Psoas muscle (tissue), 8 donors: ENCODE measurements at places on chromosomes 12 and 14.

DNA sequence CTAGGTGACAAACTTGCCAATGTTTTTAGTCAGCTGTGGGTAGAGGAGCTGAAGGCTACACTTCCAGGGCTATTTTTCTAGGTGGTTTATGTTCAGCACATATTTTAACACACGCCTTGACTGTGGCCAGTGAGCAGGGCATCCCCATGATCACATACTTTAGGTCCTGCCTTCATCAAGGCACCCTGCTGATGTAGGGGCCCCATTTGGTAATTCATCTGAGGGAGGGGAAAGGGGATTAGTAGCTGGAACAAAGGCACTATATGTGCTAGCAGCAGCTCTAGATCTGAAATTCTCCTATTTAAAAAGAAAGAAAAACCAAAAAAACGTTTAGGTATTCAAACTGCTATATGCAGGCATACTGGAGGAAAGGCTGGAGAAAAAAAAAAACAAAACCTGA is 14.5 kb downstream of the EGLN3 start:
- no peak overlapping the region for H3K4me3 ChIP-seq
- H3K36me3 ChIP-seq, result no peaks in the 10 kb centered on the region
- H3K27ac ChIP-seq, result no peak overlapping the region
- peaks cover 68% of the 10 kb centered on the region for H3K4me1 ChIP-seq
- DNase-seq, result no peak

GRCh38 chr14:102196039-102196901 is 56.6 kb downstream of the WDR20 start:
- H3K4me1 ChIP-seq, result peaks cover 30% of the 10 kb centered on the region
- H3K36me3 ChIP-seq, result no peaks in the 10 kb centered on the region
- H3K27ac ChIP-seq, result no peak overlapping the region

DNA sequence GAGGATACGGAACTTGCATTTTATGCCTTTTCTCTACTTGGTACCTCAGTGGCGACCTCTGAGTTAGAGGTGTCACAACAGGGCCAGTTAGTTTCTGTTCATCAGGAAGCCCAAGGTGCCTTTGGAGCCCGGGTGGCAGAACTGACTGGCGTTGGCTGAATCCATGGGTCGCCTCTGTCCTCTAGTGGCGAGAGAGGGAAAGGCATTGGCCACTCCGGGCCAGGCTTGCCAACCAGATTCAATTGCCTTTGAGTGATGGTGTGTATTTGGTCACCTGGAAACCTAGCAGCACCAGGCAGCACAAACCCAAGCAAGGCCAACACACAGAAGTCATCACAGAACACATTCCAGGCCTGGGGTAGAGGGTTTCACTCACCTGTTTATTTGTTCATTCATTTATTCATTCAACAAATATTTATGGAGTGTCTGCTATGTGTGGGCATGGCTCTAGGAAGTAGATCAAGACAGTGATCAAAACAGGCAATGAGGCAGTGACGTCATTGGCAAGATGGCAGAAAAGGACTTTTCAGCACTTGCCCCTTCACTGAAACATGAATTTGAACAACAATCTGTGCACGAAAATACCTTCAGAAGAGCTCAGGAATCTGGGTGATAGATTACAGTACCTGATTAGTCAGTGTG is 40.5 kb upstream of the KCNA5 start:
- peak; percentile 75 for DNase-seq
- H3K27me3 ChIP-seq, result no peaks in the 10 kb centered on the region

DNA sequence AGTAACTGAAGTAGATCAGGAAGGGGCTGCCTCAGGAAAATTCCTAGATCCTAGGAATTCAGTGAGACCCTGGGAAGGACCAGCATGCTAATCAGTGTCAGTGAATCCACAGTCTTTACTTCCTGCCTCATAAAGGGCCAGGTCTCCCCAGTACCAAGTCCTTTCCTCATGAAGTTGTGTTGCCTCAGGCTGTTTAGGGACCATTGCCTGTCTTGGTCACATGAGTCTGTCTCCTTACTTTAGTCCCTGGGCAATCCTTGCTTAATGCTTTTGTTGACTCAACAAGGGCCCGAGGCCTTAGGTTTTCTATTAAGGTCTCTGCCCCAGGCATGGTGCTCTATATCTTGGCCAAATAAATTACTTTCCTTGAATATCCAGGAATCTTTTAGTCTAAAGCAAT is 16.1 kb upstream of the ATF1 start:
- no peak for DNase-seq
- H3K36me3 ChIP-seq, result peaks cover 64% of the 10 kb centered on the region
- H3K4me1 ChIP-seq, result peaks cover 22% of the 10 kb centered on the region
- H3K27me3 ChIP-seq, result no peaks in the 10 kb centered on the region
- H3K27ac ChIP-seq, result peak overlapping the region; percentile 71
- H3K4me3 ChIP-seq, result no peak overlapping the region

DNA sequence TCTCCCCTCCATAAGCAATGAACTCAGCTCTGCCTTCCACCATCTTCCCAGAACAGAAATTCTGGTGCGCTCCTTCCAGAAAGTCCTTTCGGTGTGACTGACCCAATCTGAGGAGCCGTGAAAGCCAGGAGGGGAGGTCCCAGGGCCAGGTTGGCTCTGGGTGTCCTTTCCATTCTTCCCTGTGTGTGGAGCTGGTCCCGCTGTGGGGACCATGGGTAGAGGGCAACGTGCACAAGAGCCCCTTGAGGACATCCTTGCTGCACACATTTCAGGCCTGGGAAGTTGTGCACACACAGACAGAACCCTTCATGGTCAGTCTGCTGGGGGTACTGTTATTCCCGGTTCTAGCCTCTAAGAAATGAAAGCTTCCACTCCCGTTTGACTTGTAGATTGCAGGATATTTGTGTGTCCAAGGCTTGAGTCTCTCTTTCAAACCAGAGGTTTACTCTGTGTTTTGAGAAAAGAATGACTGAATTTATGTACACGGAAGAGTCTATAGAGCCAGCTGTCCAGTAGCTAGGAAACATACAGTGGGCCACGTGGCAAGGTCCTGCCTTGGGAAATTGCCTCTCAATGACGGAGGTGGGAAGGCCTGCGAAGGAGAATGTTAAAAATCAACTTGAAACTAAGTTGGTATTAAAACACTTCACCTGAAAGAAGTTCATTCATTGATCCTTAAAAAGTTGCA is 10.1 kb downstream of the NFKBIA start:
- H3K4me1 ChIP-seq, result peaks cover 4% of the 10 kb centered on the region
- no peak overlapping the region for H3K4me3 ChIP-seq
- H3K36me3 ChIP-seq, result peaks cover 2% of the 10 kb centered on the region
- no peaks in the 10 kb centered on the region for H3K27me3 ChIP-seq
- no peak overlapping the region for H3K27ac ChIP-seq

GRCh38 chr12:81468206-81468605 is 290.9 kb downstream of the PPFIA2 start:
- H3K27ac ChIP-seq, result no peak overlapping the region
- no peak overlapping the region for H3K4me3 ChIP-seq
- no peak for DNase-seq
- H3K27me3 ChIP-seq, result no peaks in the 10 kb centered on the region
- no peaks in the 10 kb centered on the region for H3K4me1 ChIP-seq

- H3K4me1 ChIP-seq, result peaks cover 5% of the 10 kb centered on the region
- no peak for DNase-seq
- H3K4me3 ChIP-seq, result no peak overlapping the region
- H3K27ac ChIP-seq, result no peak overlapping the region
Measured at GRCh38 chr14:100902295-100903133, 1.0 kb downstream of the RTL1 start.

GRCh38 chr14:69531135-69531534 is 43.5 kb downstream of the CCDC177 start:
- no peak overlapping the region for H3K27ac ChIP-seq
- no peaks in the 10 kb centered on the region for H3K27me3 ChIP-seq
- H3K4me3 ChIP-seq, result no peak overlapping the region
- H3K4me1 ChIP-seq, result no peaks in the 10 kb centered on the region
- no peak for DNase-seq
- no peaks in the 10 kb centered on the region for H3K36me3 ChIP-seq

DNA sequence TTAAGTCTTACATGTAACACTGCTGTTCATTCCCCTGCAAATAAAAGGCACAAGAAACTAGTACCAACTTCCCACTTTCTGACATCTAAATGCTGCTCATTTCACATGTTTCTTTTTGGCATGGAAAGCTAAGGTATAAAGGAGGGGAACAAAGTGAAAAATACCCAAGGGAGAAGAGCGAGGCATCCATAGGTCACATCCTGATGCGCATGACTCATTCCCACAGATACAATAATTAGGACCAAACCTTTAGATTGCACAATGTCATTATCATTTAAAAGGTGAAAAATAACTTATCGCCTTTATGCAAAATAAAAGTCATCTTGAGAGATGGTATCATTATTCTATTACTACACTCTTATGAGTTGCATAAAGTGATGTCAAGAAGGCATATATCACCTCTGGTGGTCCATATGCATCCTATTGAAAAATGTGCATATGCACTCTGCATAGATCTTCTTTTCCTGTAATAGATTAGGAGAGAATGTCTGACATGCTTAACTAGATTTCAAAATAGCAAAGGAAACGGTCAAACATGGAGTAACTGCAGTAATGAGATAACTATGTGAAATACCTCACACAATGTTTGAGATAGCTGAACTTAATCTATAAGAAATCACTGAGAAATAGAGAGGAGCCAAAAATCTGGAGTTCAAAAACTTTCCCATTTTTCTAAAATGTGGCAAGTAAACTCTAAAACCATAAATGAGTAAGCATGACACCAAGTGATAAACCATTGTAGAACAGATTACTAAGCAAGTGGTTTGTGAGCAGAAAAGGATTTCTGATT is 382.5 kb upstream of the TMTC1 start:
- no peak for DNase-seq
- H3K4me3 ChIP-seq, result no peak overlapping the region
- no peaks in the 10 kb centered on the region for H3K4me1 ChIP-seq
- H3K27me3 ChIP-seq, result peaks cover 6% of the 10 kb centered on the region
- H3K27ac ChIP-seq, result no peak overlapping the region
- no peaks in the 10 kb centered on the region for H3K36me3 ChIP-seq

DNA sequence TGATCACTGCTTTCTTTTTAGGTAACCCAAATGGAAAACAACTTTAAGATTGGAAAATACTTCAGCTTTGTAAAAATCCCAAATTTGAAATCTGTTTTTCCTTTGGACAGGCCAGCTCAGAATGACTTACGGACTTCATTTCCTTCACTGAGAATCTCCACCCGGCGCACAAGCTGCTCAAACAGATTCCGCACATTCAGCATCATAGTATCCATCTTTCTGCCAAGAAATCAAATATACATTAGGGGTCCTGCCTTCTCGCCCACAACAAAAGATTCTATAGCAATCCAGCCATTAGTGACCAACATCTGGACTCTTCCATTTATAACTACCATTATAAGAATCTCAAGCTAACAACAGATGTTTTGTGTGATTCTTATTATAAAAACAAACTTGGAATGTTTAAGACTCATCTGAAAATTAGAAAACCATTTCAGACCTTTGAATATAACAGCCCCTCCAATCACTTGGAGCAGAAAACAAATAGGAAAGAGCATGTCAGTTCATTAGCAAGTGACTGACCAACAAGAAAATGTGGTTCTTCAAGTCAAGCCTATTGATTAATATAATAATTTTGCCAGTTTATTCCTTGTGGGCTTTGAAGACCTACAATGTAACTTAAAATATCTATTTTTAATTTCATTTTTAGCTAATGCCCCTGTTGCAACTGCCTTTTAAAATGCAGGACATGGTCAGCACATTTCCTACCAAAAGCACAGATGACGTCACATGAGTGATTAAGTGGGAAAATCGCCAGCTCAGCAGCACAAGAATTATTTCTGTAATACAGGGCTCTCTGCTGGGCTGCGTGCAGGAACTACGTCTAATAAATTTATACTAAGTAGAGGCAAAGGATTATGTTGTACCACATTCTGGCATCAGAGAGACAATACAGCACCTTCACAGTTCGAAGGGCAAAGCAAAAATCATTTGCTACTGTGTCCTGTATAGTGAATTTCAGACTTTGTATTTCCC is 8.5 kb downstream of the RACGAP1 start:
- no peaks in the 10 kb centered on the region for H3K36me3 ChIP-seq
- H3K4me1 ChIP-seq, result no peaks in the 10 kb centered on the region
- no peak overlapping the region for H3K27ac ChIP-seq
- DNase-seq, result no peak
- no peaks in the 10 kb centered on the region for H3K27me3 ChIP-seq
- H3K4me3 ChIP-seq, result no peak overlapping the region
